ENCODE measurements at places on chromosomes 6 and 20.

GRCh38 chr20:23626040-23626620 is 11.6 kb downstream of the CST3 start:
- no peak for DNase-seq

DNA sequence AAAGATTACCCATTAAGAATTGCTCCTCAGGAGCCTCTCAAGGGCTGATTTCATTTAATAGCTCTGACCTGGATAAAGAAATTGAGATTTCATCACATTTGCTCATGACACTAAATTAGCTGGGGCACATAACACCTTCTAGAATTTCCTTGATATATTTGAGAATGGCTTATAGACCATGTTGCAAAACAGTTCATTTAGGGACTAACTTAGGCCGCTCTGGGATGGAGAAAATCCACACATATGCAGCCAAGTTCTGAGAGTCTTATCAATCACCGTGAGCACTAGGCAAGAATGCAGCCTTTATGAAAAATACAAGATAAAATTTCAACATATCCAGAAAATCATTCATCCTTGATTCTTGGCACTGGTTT is 91.0 kb upstream of the MCHR2 start:
- no peak for DNase-seq

GRCh38 chr6:51817832-51818231 is 269.6 kb downstream of the PKHD1 start:
- DNase-seq, result no peak

- DNase-seq, result no peak
These were observed 31.2 kb upstream of the SPDEF start for GRCh38 chr6:34587325-34587724.

- no peak for DNase-seq
These were observed 435.6 kb upstream of the RUNX2 start for GRCh38 chr6:44892579-44892978.

DNA sequence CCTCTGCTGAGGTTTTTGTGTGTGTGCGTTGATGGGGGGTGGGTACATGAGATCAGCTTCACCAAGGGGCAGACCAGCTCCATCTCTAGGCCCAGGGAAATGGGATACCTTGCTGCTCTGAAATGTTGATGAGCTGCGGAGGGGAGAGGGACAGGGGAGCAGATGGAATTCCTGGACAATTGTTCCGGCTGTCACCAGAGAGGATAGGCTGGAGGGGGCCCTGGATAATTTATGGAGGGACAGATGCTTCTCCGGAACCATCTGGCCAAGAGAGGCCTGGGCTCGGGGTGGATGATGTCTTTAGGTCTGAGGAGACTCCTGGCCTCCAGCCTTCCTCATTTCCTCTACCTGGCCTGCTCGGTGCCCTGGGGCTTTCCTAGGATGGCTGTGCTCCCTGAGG is 1.9 kb upstream of the TJAP1 start:
- no peak for DNase-seq

GRCh38 chr6:27889628-27890444 is 22.4 kb downstream of the OR2B2 start:
- DNase-seq, result no peak

- DNase-seq, result no peak
These were observed 18.9 kb upstream of the SYNJ2 start for GRCh38 chr6:157962601-157963302.

- no peak for DNase-seq
These were observed 16.1 kb upstream of the CTCFL start for GRCh38 chr20:57540890-57541580.

- DNase-seq, result no peak
These were observed 116.7 kb downstream of the CD164 start for GRCh38 chr6:109265530-109265929.

DNA sequence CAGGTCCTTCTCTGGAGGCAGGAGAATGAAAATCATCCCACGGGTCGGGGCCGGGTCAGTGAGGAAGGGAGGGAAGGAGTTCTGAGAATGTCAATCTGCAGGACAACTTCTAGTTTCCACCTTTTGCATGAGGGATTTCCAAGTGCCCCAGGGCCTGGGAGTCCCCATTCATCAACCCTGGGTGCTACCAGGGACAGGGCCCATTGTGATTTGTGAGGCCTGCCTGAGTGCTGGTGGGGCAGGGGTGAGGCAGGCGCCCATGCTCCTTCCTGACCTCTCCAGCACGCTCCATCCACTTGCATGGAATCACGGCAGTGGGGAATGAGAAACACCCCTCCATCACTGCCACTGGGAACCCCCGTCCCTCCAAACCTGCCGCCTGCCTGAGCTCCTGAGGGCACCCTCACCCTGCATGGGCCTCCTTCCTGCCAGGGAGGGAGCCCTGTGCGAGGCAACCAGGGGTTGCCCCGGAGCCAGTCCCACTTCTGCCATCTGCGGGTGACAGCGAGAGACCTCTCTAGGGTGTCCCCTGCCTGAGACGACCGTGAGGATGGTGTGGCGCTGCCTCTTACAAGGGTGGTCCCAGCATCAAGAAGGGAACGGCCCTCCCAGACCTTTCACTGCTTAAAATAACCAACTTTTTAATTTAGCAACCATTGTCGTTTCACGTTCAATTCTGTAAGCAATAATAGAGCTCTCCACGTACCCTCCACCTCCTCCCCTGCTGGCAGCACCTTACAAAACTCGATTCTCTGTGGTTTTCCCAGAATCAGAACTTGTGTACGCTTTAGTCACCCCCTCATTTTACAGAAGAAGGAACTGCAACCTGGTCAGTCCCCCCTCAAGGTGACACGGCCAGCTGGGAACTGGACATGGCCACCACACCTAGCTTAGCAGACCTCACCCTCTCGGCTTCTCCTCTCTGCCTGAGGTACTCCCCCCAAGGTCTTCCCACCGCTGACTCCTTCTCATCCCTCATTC is 28.6 kb downstream of the PMEPA1 start:
- no peak for DNase-seq

- peak; percentile 39 for DNase-seq
These were observed 38.5 kb downstream of the TPD52L1 start for GRCh38 chr6:125191916-125192609.

DNA sequence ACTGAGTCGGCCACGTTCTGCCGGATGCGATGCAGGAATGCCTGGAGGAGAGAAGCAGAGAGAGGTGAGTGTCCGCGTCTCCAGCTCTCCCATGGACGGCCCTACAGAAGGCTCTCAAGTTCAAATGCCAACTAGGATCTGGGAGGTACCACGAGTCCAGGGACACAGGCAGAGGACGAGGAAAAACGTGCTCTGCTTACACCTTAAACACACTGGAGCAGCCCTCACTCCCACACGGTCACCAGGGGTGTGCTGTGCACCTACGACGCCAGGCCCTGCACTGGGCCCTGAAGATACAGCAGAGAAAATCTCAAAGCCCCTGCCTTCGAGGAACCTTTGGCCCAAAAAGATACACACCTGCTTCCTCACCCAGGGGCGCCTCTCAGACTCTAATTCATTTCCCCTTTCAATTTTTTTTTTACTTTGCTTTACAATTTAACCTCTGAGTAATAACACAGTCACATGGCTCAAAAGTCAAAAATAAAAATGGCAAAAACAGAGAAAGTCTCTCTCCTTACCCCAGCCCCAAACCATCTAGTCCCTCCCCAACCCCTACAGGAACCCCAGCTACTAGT is 79.9 kb downstream of the PREX1 start:
- DNase-seq, result no peak

- no peak for DNase-seq
These were observed 4.3 kb downstream of the CALHM4 start for GRCh38 chr6:116557893-116558292.

DNA sequence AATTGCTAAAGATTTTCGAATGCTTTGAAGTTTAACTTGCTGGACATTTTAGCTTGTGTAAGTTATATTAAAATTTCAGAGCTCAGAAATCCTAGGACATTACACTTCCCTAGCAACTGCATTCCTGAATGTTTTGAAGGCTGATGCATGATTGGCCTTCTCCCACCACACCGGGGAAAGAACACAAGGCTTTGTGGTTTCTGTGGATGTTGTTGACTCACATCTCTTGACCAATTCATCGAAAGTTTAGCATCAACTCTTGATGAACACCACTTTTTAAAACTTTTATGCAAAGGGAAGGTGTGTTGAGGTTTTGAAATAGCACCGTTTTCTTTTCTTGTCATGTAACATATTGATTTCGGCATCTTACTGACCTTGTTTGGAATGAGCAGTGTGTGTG is 81.1 kb downstream of the RIMS1 start:
- no peak for DNase-seq

DNA sequence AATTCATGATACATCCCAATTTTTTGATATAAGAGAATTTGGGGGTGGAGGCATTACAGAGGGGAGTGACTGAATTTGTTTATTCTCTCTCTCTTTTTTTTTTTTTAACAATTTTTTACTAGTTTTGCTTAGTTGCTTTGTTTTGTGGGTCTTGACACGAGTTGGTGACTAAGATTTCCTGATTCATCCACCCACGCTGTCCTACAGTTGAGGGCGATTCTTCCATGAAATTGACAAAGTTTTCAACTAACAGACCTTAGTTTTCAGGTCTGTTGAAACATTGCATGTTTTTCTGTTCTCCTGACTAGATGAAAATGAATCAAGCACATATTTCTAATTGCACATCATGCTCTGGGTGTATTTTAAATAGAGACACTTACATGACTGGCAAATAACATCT is 613.8 kb downstream of the TFAP2B start:
- no peak for DNase-seq

DNA sequence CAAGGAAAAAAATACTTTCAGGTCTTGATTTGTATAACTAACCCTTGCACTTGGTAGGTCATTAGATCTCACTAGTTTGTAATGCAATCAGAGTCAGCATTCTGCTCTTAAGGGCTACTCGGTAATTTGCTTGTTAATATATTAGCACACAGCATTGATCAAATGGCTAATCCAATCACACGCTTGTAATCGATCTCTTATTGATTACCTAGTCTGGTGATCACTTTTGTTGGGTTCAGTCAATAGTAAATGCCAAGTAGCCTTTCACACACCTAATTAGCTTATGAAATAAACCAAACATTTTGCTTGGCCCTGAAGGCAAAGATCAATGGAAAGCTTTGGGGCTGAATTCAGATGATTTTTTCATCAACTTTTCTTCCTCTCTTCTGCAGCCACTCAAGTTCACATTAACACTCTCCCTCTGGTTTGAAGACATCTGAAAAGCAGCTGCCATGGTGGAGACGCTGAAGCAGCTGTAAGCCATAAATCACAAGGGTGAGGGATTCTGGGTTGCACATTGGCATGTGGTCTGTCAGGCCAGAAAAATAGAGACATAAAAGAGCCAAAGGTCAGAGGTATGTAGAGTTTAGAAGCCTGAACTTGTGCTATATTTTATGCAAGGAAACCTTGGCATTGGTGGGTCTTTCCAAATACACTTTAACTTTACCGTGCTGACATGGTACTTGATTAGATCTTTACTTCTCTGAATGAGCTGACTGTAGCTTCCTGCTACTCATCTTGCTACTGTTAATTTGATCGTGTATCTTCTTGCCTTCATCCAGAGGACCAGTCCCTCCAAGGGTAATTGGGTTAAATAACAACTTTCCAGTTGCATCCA is 234.4 kb downstream of the SIM1 start:
- DNase-seq, result no peak

GRCh38 chr20:33933469-33933909 is 60.2 kb upstream of the RALY start:
- DNase-seq, result peak; percentile 30

GRCh38 chr6:30568245-30568644 is 3.0 kb upstream of the ABCF1 start:
- DNase-seq, result no peak

- DNase-seq, result no peak
These were observed 12.5 kb downstream of the PRDM1 start for GRCh38 chr6:106098383-106099234.

DNA sequence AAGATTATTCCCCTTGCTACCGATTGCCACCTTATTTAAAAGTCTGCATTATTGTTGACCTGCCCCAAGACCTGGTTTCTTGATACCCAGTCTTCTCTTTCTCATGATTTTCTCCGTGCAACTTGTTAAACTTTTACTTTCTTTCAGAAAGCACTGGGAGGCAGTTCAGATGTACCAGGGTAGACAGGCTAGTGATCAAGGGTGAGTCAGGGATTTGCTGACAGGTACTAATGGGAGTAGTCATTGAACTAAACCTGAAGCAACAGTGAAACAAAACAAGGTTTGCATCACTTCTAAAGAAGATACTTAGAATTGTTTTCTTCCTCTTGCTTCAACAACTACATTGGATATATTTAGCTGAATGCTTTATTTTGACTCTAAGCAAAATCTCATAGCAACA is 124.4 kb downstream of the KCNQ5 start:
- DNase-seq, result no peak

GRCh38 chr6:130371921-130372420 is 6.2 kb downstream of the TMEM200A start:
- DNase-seq, result no peak

DNA sequence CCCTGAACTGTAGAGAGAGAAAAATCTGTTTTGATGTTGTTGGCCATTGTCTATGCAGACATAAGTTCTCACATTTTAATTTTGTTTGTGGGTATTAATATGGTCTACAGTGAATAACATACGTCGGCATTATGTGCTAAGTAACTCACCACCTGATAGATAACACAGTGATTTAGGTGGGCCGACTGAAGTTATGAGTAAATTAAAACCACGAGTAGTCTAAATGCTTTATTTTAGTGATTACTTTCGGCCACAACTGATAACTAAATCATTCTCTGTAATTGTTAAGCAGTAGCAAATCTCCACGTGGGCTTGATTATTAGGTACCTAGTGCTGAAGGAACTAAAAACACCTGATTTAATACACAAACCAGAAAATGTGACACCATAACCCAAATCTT is 1.1 kb downstream of the DOP1A start:
- DNase-seq, result no peak

- DNase-seq, result no peak
These were observed 9.4 kb upstream of the FRMD1 start for GRCh38 chr6:168088161-168089053.

DNA sequence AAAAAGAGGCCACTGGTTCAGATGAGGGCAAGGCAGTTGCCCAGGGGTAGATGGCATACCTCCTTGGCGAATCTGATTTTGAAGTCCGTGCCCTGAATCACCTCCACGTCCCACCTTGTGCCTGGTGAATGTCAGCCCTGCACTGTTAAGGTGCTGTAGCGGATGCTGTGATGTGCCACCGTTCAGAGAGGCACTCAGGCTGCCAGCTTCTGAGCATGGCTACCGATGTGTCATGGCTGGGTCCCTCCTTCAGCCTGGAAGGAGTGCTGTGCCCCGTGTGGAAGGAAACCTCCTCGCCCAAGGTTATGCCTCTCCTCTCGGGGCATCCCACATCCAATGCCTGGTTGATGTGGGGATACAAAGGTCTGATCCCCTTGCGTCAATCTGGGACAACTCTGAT is 43.6 kb downstream of the UST start:
- DNase-seq, result no peak
